Activated naive CD4-positive, alpha-beta T cell (primary cell): ENCODE measurements at places on chromosomes 2 and 18.

DNA sequence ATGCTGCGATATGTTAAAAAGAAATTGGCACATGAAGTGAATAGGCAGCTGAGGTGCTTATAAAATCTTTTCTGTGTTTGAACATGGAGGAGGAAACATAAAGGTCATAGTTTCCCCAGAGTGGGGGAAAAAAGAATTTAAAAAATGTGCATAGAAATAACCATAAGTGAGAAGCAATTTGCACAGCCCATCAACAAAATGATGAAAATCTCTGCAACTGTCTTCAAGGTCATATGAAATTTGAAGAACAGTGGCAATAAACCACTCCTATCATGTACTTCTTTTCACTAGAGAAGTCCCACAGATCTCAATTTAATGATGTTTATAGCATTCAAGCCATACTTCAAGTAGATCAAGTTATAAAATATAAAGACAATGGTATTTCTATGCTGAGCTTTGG is 46.7 kb upstream of the ZNF804A start:
- DNase-seq = no peak

DNA sequence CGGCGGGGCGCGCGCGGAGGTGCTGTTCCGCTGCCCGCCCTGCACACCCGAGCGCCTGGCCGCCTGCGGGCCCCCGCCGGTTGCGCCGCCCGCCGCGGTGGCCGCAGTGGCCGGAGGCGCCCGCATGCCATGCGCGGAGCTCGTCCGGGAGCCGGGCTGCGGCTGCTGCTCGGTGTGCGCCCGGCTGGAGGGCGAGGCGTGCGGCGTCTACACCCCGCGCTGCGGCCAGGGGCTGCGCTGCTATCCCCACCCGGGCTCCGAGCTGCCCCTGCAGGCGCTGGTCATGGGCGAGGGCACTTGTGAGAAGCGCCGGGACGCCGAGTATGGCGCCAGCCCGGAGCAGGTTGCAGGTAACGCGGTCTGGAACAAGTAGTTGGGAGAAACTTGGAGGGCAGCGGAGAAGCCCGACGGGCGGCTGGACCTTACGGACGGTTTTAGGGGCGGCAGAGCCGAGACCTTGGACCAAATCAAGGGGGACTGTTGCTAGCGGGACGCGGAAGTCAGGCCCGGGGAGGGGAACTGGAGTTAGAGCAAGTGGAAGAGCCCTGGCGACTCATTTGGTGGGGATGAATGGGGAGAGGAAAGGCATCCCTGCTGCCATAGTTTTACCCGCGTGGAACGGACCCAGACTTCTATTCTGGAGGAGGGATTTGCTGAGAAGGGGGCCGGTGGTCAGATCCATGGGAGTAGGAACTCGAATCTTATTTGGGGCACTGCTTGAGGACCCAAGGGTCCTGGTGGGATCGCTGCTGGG is 573 bp downstream of the IGFBP2 start:
- DNase-seq = no peak

DNA sequence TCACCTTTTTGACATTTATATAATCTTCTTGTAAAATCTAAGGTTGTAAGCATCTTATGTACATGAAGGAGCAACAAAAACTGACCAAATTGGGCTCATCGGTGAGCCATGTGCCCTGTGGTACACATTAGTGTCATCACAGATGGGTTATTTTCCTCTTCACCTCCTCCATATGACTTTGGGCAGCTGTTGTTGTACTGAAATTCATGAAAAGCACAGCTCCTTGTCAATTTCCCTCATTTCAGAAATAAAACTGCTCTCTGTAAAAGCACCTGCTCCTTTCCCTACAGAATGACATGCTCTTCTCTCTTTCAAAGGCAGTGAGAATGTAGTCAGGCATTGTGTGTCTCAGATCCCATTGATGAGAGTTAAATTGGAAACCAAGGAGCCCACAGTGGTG is 42.0 kb downstream of the DTNA start:
- DNase-seq = no peak

- DNase-seq = no peak
These were observed 80.9 kb downstream of the CHRNA1 start for GRCh38 chr2:174683392-174683759.

- DNase-seq = no peak
These were observed 10.9 kb downstream of the PTPN18 start for GRCh38 chr2:130366720-130367119.

- no peak for DNase-seq
These were observed 194.5 kb upstream of the STK17B start for GRCh38 chr2:196365923-196366322.

GRCh38 chr18:62939926-62940325 is 224.6 kb downstream of the PHLPP1 start:
- no peak for DNase-seq

- no peak for DNase-seq
These were observed 23.9 kb upstream of the GPR155 start for GRCh38 chr2:174510583-174511189.

GRCh38 chr2:195382186-195382585 is 274.8 kb upstream of the SLC39A10 start:
- peak; percentile 4 for DNase-seq

DNA sequence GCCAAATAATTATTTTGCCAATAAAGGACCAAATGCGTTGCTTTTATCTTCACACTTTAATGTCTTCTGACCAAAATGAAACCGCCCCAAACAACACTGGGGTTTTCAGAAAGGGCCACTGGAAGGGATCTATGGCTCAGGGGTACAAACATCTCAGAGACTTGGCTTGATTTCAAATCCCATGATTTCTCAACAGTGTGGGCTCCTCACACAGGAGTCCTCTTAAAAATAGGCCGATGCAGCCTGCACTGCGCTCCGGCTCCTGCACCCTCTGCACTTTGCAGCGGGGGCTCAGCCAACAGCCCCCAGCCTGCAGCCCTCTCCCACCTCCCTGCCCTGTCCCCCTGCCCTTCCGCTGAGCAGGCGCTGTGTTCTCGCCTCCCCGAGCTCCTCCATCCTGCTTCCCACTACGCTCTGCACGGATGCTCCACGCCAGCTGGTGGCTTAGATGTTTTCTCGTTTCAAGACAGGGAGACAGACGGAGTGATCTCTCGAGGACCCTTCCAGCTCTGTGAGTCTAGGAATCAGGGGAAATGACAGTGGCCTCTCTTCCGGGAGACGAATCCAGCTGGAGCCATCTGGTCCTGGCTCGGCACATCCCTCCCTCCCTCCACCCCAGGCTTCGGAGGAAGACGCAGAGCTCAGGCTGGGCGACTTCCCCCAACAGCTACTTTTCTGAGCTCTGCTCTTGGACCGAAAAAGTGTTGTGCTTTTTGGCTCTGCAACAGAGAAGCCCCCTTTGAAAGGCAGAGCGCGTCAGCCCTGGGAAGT is 71.4 kb downstream of the KCNF1 start:
- DNase-seq = no peak

DNA sequence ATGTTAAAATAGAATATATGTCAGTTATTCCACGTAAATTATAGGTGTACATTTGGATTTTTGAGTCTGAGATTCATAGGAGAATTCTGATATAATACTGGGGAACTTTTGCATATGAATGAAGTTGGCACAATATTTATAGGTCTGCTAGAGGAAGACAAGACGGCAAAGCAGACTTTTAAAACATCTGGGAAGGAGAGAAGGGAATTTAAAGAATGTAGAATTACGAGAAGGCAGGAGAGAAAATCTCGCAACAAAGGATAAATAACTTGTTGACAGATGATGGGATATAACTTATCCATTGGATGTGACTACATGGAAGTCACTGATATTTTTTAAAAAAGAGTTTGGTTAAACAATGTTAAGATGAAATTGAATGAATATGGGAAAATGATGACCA is 615.6 kb downstream of the ERBB4 start:
- no peak for DNase-seq

- DNase-seq = no peak
These were observed 158.5 kb upstream of the NOSTRIN start for GRCh38 chr2:168643979-168644378.

GRCh38 chr18:33700513-33700976 is 122.5 kb downstream of the ASXL3 start:
- no peak for DNase-seq

DNA sequence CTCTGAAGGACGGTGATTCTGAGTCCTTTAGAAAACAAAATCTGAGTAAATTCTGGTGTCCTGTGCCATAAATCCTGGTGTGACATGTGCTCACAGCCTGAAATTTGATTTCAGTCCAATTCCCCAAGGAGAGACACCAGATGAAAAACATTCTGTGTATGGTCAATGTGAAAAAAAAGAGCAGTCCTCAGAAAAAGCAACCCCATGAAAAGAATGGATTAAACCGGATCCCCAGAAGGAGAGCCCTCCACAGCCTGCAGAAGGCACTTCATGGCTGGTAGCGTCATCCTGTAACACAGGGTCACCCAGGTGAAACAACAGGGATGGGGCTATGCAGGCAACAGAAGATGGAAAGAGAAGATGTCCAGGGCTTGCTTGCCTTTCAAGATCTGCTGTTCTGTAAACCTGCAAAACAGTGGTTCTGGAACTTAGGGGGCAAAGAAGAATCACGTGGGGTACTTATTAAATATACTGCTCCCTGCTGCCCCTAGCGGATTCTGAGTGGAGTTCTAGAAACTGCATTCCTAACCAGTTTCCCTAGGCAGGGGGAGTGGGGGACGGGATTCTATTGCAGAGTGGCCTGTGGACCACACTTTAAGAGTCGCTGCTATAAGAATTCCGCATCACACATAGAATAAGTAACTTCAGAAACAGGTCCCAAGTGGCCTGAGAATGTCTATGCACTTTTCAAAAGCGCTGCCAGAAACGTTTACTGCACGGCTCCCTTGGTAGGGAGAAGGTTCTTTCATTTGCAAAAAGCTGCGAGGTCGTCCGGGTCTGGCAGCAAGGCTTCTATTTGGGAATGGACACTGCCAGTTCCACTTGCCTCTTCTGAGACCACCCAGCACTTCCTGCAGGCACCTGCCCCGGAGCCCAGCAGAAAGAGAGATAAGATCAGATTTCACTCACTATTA is 118.9 kb upstream of the ARL5A start:
- DNase-seq = no peak

DNA sequence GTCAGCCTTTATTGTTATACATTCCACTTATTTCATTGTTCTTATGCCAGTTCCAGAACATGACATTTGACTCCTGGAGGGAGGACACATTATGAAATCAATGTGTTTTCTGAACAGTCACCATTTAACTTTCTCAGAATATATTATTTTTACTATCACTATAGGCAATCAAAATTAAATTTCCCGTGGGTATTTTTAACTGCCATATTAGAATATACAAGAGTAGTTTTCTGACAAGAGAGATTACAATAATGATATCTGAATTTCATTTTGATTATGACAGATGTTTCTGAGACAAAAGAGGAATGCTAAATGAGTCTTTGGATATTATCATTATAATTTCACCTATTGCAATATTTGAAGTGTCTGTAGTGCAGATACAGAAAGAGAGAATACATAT is 64.4 kb upstream of the FSIP2 start:
- no peak for DNase-seq

DNA sequence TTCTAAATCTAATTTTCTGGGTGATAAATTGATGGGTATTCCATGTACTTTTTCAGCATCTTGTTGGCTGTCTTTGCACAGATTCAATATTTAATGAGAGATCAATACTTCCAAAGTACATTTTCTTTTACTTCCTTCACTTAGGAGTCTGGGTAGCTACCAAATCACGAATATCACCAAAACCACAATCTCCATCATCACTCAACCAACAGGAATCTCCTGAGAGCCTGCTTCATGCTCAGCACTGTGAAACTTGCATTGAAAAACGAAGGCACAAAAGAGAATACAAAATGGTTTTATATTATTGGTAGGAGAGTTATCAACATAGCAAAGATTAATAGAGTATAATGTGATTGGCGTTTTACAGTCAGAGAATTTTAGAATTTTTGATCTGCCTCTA is 261.5 kb upstream of the DSEL start:
- DNase-seq = no peak

DNA sequence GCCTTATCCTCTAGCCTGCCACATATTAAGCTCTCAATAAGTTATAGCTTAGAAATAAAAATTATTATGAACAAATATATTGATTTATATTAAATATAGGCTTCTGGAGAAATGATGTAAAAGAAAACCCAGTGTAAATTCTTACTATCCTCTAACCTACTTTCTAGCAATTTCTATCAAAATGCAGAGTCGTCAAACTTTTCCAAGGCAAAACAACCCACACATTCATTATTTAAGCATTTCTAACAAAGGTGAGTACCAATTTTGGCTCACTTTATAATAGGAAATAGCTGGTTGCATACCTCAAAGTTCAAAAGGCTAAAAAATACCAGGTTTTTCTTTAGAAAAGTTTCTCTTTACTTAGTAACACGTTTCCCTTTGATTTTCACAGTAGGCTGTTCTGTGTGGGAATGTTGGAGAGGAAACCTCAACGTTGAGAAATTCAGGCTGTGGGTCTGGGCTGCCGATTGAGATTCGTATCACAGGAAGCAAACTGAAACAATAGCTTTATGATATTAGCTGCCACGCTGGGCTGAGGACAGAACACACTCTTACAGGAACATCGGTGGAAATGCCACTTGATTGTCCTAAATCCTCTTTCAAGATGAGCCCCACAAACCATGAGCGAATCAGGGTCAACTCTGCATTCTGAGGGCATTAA is 53.0 kb downstream of the EPAS1 start:
- no peak for DNase-seq

DNA sequence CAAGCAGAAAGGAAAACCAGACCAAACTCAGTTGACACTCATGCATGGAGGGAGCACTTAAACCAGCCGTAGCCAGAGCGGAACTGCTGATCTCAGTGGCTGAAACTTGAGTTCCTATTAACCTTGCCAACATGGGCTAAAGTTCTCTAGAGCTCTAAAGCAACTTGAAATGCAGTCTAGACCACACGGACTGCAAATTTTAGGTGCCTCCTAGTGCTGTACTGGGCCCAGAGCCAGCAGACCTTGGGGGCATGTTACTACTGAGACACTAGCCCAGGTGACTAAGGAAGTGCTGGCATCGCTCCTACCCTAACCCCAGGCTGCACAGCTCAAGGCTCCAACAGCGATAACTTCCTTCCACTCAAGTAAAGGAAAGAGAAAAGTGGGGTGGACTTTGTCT is 236.5 kb downstream of the AKAIN1 start:
- no peak for DNase-seq

- no peak for DNase-seq
These were observed 27.1 kb downstream of the C2orf76 start for GRCh38 chr2:119339562-119339923.

GRCh38 chr2:58521803-58522554 is 280.9 kb upstream of the FANCL start:
- no peak for DNase-seq

- no peak for DNase-seq
These were observed 34.7 kb downstream of the RBKS start for GRCh38 chr2:27855476-27855875.

DNA sequence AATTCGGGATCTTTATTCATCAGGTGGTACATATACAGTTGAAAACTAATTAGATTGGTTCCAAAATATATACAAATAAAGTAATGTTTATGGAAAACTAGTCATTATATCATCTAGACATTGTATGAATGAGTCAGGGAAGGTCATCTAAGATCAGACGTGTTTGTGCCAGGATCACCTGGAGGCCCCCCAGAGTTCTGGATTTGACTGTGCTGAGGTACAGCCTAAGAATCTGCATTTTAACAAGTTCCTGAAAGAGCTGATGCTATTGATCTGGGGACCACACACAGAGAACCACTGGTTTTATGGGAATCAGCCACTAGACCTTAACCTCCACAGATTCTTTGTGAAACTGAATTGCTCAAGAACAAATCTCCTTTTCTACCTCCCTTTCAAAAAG is 43.2 kb downstream of the PARD6G start:
- no peak for DNase-seq
